Effector memory CD8-positive, alpha-beta T cell (primary cell): ENCODE measurements at places on chromosomes 5 and 9.
A peak's percentile ranks its signal among the peaks of the same experiment; 100 is the strongest.

DNA sequence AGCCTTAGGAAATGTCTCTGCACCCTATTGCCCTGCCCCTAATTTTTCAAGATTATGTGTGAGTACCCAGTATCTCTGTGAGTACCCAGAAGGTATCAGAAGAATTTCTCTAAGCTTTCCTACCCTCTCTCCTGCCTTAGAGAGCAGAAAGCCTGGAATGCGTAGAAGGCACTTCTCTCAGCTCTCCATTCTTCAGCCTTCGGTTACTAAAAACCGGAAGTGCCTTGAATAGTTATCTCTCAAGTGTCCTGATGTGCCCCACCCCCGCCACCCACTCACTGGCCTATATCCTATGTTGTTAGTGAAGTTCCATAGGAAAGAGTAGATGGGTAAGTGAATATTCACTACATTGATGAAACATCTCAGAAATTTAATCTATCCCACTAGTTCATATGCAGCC lies 210.7 kb upstream of the CDH10 start:
- H3K27ac ChIP-seq: no peak overlapping the region
- H3K36me3 ChIP-seq: no peaks in the 10 kb centered on the region
- no peak for DNase-seq

- peaks cover 41% of the 10 kb centered on the region for H3K36me3 ChIP-seq
- no peaks in the 10 kb centered on the region for H3K27me3 ChIP-seq
- H3K4me1 ChIP-seq: no peaks in the 10 kb centered on the region
- H3K4me3 ChIP-seq: no peak overlapping the region
- H3K27ac ChIP-seq: peak overlapping the region; percentile 46
Measured at GRCh38 chr9:128635266-128636023, 21.2 kb downstream of the DYNC2I2 start.

GRCh38 chr9:95770653-95771131 lies 104.8 kb upstream of the ERCC6L2 start:
- no peak for DNase-seq
- peaks cover 3% of the 10 kb centered on the region for H3K36me3 ChIP-seq
- H3K4me1 ChIP-seq: no peaks in the 10 kb centered on the region
- no peak overlapping the region for H3K27ac ChIP-seq
- peaks cover 42% of the 10 kb centered on the region for H3K27me3 ChIP-seq
- no peak overlapping the region for H3K4me3 ChIP-seq

DNA sequence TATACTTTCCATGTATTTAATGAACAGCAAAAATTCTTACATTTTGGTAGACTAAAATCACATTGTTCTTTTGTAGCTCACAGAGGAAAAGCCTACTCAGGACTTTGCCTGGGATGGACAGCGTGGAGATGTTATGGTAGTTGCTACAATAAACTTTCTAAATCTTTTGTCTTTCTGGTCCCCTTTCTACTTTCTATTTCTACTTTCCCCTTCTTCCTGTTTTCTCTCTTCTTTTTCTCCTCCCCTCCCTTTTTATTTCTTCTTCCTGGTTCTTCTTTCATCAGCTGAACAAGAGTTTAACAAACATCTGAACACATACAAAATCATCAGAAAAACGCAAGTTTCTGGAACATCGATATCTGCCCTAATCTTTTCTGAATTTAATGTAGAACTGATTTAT lies 15.6 kb upstream of the GDNF start:
- H3K36me3 ChIP-seq: no peaks in the 10 kb centered on the region
- H3K27ac ChIP-seq: no peak overlapping the region
- no peaks in the 10 kb centered on the region for H3K4me1 ChIP-seq
- H3K27me3 ChIP-seq: peaks cover 8% of the 10 kb centered on the region
- no peak overlapping the region for H3K4me3 ChIP-seq

DNA sequence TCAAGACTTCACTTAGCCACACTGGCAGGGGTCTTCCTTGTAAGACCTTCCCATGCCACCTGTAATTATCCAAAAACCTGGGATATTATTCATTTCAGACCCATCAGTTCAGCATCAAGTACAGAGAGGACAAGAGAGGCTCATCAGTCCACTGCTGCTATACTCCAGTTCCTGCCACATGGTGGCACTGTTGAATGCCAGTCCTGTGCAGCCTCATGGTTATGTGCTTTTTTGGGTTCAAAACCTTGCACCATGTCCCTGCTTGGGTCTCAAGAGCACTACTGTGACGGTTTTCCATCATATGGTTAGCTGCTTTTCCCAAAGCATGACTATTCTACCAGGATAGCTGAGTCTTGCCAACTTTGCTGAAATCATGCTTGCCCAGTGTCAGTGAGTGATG lies 8.5 kb downstream of the PTGS1 start:
- no peaks in the 10 kb centered on the region for H3K36me3 ChIP-seq
- H3K27me3 ChIP-seq: peaks cover 43% of the 10 kb centered on the region
- no peak for DNase-seq
- no peak overlapping the region for H3K27ac ChIP-seq

- H3K4me1 ChIP-seq: no peaks in the 10 kb centered on the region
- H3K27ac ChIP-seq: no peak overlapping the region
- H3K36me3 ChIP-seq: no peaks in the 10 kb centered on the region
- no peak overlapping the region for H3K4me3 ChIP-seq
Measured at GRCh38 chr9:125924351-125924750, 177.2 kb downstream of the PBX3 start.

GRCh38 chr5:7851617-7852289 lies 820 bp upstream of the CFAP90 start:
- no peaks in the 10 kb centered on the region for H3K36me3 ChIP-seq
- H3K27ac ChIP-seq: peak overlapping the region; percentile 75
- peaks cover 15% of the 10 kb centered on the region for H3K4me1 ChIP-seq
- H3K4me3 ChIP-seq: peak overlapping the region; percentile 80
- no peak for DNase-seq

DNA sequence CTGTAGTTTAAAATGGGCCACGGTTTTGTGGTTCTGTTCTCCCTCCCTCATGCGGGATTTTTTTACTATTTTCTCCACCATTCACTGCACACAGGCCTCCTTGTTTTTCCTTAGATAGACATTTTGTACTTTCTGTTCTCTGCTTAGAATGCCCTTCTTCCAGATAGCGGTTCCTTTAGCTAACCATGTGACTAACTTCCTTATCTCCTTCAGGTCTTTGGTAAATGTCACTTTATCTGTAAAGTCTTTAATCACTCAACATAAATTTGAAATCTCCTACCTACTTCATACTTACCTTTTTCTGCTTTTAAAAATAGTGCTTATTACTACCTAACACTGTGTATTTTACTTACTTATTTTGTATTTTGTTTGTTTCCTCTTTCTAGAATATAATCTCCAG lies 15.0 kb downstream of the FER start:
- no peaks in the 10 kb centered on the region for H3K36me3 ChIP-seq
- no peaks in the 10 kb centered on the region for H3K4me1 ChIP-seq
- H3K27ac ChIP-seq: no peak overlapping the region
- no peaks in the 10 kb centered on the region for H3K27me3 ChIP-seq

GRCh38 chr5:147538236-147538635 lies 28.4 kb upstream of the DPYSL3 start:
- H3K4me3 ChIP-seq: no peak overlapping the region
- DNase-seq: no peak
- no peak overlapping the region for H3K27ac ChIP-seq
- no peaks in the 10 kb centered on the region for H3K4me1 ChIP-seq
- H3K36me3 ChIP-seq: no peaks in the 10 kb centered on the region
- peaks cover 18% of the 10 kb centered on the region for H3K27me3 ChIP-seq

DNA sequence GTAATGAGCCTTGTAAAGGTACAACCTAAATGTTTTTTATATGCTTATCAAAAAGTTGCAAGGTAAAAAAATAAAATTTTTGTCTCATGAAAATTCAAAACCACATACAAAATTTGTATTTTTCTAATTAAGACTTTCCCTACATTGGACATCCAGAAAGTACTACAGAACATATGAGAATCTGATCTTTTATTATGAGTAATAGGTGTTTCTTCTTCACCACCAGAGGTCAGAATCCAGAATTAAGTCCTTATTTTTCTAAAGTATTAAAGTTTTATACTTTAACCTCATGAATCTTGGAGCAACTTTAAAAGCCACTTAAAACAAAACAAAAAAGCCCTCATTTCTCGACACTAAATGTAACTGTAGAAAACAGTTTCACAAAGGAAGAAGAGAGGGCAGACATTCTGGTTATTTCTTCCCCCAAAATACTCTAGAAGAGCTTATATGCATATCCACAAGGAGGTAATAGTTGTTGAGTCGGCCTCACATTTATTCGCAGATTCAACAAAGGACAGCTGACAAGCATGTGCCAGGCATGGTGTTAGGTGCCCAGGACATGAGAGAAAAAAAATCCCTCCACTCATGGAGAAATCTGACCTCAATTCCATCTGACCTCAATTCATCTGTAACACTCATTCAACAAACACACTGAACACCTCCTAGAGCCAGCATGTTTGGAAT lies 69.3 kb downstream of the MLLT3 start:
- H3K4me3 ChIP-seq: peak overlapping the region; percentile 3
- H3K4me1 ChIP-seq: peaks cover 69% of the 10 kb centered on the region
- no peaks in the 10 kb centered on the region for H3K36me3 ChIP-seq
- H3K27ac ChIP-seq: peak overlapping the region; percentile 49
- no peaks in the 10 kb centered on the region for H3K27me3 ChIP-seq

DNA sequence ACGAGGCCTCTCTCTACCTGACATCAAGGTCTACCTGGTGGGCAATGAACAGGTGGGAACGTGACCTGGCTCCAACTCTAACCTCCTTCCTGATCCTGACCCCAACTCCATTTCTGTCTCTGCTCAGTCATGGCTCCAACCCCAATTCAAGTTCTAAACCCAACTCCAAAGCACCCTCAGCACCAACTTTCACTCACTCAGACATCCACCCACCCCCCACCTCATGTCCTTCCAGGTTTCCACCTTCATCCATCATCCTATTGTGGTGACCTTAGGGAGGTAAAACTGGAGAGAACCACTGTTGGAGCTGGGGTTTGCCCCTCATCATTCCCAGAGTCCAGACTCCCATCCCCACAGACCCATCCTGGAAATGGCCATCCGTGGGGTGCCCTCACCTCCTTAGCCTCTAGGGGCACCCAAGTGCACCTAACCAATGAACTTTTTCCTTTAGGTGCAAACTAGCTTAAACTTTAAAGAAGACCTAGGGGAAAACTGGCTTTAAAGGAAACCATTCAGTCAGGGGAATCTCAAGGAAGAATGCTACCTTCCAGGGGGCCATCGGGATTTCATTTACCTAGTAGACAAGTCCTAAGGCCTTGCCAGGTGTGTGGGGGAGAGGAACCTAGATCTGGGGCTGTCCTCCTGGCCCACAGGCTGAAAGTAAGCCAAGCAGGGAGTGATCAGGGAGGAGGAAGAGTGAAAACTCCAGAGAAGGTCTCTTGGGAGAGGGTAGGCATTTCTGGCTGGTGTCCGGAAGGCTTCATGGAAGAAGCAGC lies 11.3 kb downstream of the RGS14 start:
- peaks cover 53% of the 10 kb centered on the region for H3K36me3 ChIP-seq
- DNase-seq: peak; percentile 30
- peak overlapping the region; percentile 24 for H3K4me3 ChIP-seq

DNA sequence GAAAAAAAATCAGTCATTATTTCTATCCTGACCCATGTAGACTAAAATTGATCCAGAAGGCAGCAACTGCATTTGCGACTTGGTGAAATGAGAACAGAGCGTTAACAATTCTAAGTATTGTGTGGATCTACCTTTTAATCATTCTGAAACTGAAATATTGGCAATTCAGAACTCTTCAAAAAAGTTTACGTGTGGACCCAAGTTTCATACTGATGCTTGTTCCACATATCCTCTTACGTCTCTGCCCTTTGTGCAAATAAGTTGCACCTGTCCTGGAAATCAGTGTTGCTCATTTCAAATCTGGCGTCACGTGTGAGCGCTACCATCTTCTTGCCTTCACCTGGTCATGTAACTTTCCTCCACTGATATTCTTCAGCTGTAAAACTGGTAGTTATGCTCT lies 74.7 kb downstream of the NTRK2 start:
- DNase-seq: no peak
- no peak overlapping the region for H3K4me3 ChIP-seq
- no peaks in the 10 kb centered on the region for H3K4me1 ChIP-seq
- no peaks in the 10 kb centered on the region for H3K27me3 ChIP-seq

DNA sequence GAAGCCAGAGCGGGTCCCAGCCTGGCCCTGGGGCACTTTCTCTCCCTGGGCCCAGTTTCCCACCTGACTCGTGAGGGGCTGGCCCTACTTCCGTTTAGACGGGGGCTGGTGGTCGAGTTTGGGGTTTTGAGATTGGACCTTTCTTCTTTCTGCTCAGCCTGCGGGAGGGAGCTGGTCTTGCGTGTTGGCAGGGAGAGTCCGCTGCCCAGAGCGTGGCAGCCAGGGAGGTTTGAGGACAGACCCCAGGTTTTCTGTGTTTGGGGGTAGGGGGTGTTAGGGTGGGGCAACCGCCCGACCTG lies 6.0 kb upstream of the PITX1 start:
- H3K4me1 ChIP-seq: peaks cover 1% of the 10 kb centered on the region
- peaks cover 71% of the 10 kb centered on the region for H3K27me3 ChIP-seq
- no peaks in the 10 kb centered on the region for H3K36me3 ChIP-seq
- H3K27ac ChIP-seq: no peak overlapping the region
